ENCODE measurements at places on chromosomes 2 and 18. TPM values are rescaled to one million over a fixed set of nuclear protein-coding genes. Genes with fewer than 3 reads are reported as not detected.

Gene GRP
- total RNA-seq = not detected

Gene ZNF2
- 3.4 TPM for total RNA-seq

Gene GPR155
- 3.8 TPM for total RNA-seq

Gene SPHKAP
- total RNA-seq = not detected

Gene PROM2
- total RNA-seq = 11.9 TPM

Gene MAPK4
- 0.89 TPM for total RNA-seq

Gene AKAIN1
- not detected for total RNA-seq

Gene GAREM1
- total RNA-seq = 11.1 TPM

Gene CNTNAP5
- not detected for total RNA-seq

Gene CRYGC
- not detected for total RNA-seq

DNA sequence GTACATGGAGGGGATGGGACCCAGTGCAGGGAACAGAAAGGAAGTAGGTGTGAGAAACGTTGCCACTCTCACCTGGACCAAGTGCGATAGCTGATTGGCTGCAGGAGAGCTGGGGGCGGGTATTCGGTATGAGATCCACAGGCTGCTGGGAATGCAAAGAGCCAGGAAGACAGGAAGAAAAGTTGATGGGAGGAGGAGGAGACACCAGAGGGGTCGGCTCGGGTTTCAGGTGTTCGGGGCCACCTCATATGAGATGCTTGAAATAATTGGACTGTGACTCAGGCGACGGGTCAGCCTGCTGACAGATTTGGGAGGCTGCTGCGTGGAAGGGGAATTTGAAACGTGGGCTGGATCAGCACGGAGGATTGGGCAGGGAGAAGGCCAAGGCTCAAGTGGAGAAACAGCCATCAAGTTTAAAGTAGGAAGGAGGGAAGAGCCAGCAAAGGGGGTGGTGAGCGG lies 65.1 kb downstream of the MRPS9 start:
- H3K27me3 ChIP-seq = no peaks in the 10 kb centered on the region
- H3K4me1 ChIP-seq = peaks cover 17% of the 10 kb centered on the region
- H3K4me3 ChIP-seq = no peak overlapping the region
- H3K36me3 ChIP-seq = no peaks in the 10 kb centered on the region
- H3K27ac ChIP-seq = peak overlapping the region; percentile 36

DNA sequence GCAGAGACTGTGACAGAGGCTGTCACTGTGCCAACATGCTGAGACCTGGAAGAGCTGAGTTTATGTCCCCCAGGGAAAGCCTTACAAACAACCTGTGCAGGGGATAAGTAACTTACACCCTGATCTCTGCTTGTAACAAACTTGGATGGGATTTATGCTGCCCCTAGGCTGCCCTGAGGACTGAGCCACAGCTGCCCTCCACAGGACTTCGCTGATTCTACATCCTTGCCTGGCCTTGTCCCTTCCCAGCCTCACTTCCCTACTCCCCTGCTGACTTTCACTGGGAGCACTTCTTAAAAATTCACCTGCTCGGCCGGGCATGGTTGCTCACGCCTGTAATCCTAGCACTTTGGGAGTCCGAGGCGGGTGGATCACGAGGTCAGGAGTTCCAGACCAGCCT lies 45.9 kb upstream of the ASAP2 start:
- no peaks in the 10 kb centered on the region for H3K36me3 ChIP-seq

GRCh38 chr2:189267491-189267890 lies 87.9 kb upstream of the COL5A2 start:
- H3K4me1 ChIP-seq = no peaks in the 10 kb centered on the region
- H3K4me3 ChIP-seq = no peak overlapping the region
- H3K27me3 ChIP-seq = no peaks in the 10 kb centered on the region
- no peak overlapping the region for H3K27ac ChIP-seq
- no peaks in the 10 kb centered on the region for H3K36me3 ChIP-seq
- DNase-seq = no peak

DNA sequence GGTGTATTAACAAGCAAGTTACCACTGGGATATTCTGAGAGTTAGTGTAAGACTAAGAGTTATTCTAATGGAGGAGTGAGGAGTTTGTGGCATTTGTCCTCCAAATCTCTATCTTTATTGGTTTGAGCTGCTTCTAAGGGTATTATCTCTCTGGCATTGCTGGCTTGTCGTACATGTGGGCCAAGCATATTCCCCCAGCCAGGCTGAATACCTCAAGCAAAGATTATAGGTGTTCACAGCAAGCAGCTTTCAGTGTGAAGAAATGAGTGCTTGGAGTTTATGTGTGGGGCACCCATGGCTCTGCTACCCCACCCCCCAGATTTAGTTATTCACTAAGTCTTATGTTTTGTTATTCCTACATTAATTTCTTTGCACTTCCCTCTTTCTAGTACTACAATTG lies 193.6 kb upstream of the FANCL start:
- no peak overlapping the region for H3K27ac ChIP-seq
- no peaks in the 10 kb centered on the region for H3K36me3 ChIP-seq
- no peaks in the 10 kb centered on the region for H3K27me3 ChIP-seq
- no peak overlapping the region for H3K4me3 ChIP-seq
- no peaks in the 10 kb centered on the region for H3K4me1 ChIP-seq
- no peak for DNase-seq

DNA sequence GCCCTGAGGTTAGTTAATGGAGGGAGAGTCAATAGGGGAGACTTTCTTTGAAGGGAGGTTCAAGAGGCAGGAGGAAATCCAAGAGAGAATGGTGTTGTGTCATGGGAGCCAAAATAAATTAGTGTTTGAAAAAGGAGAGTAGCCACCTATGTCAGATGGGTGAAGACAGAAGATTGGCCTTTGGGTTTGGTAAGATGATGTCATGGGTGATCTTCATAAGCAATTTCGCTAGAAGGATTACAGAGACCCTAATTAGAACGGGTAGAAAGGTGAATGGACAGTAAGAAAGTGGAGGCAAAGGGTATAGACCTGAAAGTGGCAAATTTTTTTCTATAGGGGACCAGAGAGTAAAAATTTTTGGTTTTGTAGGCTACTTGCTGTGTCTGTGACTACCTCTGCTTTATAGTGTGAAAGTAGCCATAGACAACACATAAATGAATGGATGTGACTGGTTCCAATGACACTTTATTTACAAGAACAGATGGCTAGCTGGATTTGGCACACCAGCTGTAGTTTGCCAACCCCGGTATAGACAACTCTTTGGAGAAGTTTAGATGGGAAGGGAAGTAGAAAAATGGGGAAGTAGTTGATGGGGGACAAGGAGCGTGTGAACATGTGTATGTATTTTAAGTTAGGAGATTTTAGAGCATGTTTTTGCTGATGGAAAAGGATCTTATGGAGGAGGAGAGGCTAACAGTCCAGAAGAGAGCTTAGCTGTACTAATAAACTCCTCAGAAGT lies 9.3 kb downstream of the STAMBP start:
- DNase-seq = no peak
- H3K36me3 ChIP-seq = peaks cover 14% of the 10 kb centered on the region
- no peaks in the 10 kb centered on the region for H3K4me1 ChIP-seq
- no peak overlapping the region for H3K27ac ChIP-seq

- H3K4me1 ChIP-seq = no peaks in the 10 kb centered on the region
- no peaks in the 10 kb centered on the region for H3K36me3 ChIP-seq
- no peak overlapping the region for H3K4me3 ChIP-seq
- peak; percentile 2 for DNase-seq
- H3K27me3 ChIP-seq = no peaks in the 10 kb centered on the region
- no peak overlapping the region for H3K27ac ChIP-seq
Observed at GRCh38 chr2:195898505-195899191, 170.0 kb downstream of the DNAH7 start.

- peaks cover 7% of the 10 kb centered on the region for H3K4me1 ChIP-seq
- no peak overlapping the region for H3K4me3 ChIP-seq
- DNase-seq = no peak
- H3K36me3 ChIP-seq = no peaks in the 10 kb centered on the region
Observed at GRCh38 chr18:36530676-36531405, 233.3 kb downstream of the FHOD3 start.

GRCh38 chr18:4412286-4412685 lies 42.8 kb downstream of the DLGAP1 start:
- H3K4me3 ChIP-seq = no peak overlapping the region
- H3K27me3 ChIP-seq = no peaks in the 10 kb centered on the region
- H3K4me1 ChIP-seq = no peaks in the 10 kb centered on the region

- H3K27me3 ChIP-seq = no peaks in the 10 kb centered on the region
- no peak for DNase-seq
- H3K27ac ChIP-seq = no peak overlapping the region
Observed at GRCh38 chr18:33146014-33146413, 294.5 kb downstream of the CCDC178 start.

DNA sequence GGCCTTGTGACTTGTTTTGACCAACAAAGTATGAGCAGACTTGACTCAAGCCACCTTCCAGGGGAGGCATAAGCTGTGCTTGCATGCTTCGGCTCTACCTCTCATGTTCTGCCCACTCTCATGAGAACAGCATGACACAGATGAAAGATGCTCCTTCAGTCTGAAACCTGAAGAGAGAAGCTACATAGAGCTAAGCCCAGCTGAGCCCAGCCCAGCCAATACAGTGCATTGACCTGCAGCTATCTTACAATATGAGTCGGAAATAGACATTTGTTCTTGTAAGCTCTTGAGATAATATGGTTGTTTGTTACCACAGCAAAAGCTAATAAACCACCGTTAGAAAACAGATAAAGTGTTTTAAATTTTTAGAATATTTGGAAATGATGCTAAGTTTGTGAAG lies 426.7 kb upstream of the PKDCC start:
- H3K4me1 ChIP-seq = no peaks in the 10 kb centered on the region
- H3K4me3 ChIP-seq = no peak overlapping the region
- peaks cover 15% of the 10 kb centered on the region for H3K27me3 ChIP-seq
- H3K27ac ChIP-seq = no peak overlapping the region
- DNase-seq = no peak

GRCh38 chr2:172445851-172446250 lies 18.5 kb downstream of the ITGA6 start:
- no peak overlapping the region for H3K4me3 ChIP-seq
- no peaks in the 10 kb centered on the region for H3K27me3 ChIP-seq
- peaks cover 95% of the 10 kb centered on the region for H3K4me1 ChIP-seq
- no peak overlapping the region for H3K27ac ChIP-seq
- H3K36me3 ChIP-seq = peaks cover 7% of the 10 kb centered on the region
- DNase-seq = no peak

GRCh38 chr2:183812091-183812490 lies 687.8 kb downstream of the NUP35 start:
- H3K27me3 ChIP-seq = no peaks in the 10 kb centered on the region
- no peak overlapping the region for H3K27ac ChIP-seq
- no peak overlapping the region for H3K4me3 ChIP-seq
- no peak for DNase-seq
- H3K4me1 ChIP-seq = no peaks in the 10 kb centered on the region

- H3K36me3 ChIP-seq = no peaks in the 10 kb centered on the region
- no peaks in the 10 kb centered on the region for H3K27me3 ChIP-seq
- H3K4me3 ChIP-seq = no peak overlapping the region
- no peak overlapping the region for H3K27ac ChIP-seq
- DNase-seq = no peak
- H3K4me1 ChIP-seq = no peaks in the 10 kb centered on the region
Observed at GRCh38 chr2:104840893-104841585, 12.9 kb upstream of the POU3F3 start.

- H3K4me1 ChIP-seq = peaks cover 27% of the 10 kb centered on the region
- H3K27me3 ChIP-seq = no peaks in the 10 kb centered on the region
- H3K36me3 ChIP-seq = no peaks in the 10 kb centered on the region
- no peak overlapping the region for H3K4me3 ChIP-seq
- no peak overlapping the region for H3K27ac ChIP-seq
- DNase-seq = no peak
Observed at GRCh38 chr2:219282375-219282774, 3.2 kb downstream of the DNAJB2 start.

DNA sequence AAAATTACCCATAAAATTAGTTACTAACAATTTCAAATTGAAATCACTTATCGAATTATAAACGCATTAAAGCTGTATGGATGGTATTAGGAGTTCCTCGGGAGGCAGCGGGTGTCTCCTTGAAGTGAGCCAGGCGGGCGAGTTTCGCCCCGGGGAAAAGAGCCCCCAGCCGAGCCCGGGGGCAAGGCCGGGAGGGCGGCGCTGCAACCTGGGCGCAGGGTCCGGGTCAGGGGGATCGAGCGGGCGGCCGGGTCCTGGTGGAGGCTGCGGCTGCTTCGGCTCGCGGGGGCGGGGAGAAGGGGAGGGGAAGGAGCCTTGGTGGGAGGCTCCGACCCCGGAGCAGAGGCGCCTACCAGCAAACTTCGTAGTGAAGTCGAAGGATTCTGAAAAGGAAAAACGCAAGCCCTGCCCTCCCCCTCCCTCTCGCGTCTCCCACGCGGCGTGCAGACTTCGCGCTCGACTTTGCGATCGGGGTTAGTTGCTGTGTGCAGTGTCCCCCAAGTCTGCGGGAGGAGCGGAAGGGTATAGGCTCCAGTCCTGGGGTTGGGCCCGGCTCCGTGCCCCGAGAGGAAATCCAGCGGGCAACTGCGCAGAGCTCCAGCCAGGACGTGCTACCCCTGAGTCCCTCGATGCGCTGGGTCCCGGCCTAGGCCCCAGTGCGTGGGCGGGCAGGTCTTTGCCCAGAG lies 140.8 kb downstream of the MEIS1 start:
- no peaks in the 10 kb centered on the region for H3K27me3 ChIP-seq
- no peak for DNase-seq
- H3K36me3 ChIP-seq = no peaks in the 10 kb centered on the region

DNA sequence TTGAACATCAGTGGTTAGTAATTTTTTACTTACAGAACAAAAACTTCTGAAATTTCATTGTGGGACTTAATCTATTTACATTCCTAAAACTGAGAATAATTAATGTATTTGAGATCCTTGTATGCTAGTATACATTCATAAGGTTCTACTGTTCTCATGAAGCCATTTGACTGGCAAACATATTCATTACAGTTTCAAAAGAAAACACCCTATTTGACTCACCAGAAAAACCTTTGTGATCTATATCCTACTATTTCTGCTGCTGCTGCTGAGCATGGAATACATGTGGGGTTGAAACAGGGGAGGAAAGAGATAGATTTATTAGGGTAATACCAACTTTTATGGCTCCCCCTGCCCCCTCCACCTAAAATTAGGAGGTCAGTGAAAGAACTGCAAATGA lies 21.8 kb downstream of the MARS2 start:
- H3K4me3 ChIP-seq = no peak overlapping the region
- no peaks in the 10 kb centered on the region for H3K36me3 ChIP-seq
- H3K27ac ChIP-seq = no peak overlapping the region
- H3K4me1 ChIP-seq = no peaks in the 10 kb centered on the region

DNA sequence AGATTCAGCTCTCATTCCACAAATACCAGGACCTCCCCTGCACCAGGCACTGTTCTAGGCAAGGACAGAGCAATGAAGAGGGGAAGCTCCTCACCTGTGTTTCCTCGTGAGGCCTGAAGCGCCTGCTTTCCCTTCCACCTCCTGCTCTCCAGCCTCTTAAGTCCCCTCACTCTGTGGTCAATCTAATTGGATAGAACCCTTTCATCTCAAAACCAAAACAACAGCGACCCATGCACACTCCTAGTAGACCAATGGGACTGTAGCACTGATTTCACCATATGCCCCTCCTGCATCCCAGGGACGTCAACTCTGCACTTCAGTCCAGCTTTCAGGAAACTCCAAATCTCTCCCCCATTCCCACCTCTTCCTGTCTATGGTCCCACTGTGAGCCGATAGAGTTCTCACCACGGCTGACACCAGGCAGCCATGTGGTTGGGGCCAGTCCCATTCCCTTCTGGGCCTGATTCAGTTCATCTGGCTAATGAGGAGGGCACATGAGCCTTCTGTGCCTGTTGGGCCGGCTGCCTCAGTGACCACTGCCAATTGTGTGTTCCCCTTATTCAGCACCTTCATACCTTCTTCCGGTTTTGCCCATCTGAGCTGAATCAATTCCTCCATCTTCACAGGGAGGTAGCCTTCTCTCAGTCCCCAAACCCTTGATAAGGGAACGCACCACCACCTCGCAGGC lies 33.3 kb upstream of the MAT2A start:
- peak overlapping the region; percentile 43 for H3K27ac ChIP-seq
- no peaks in the 10 kb centered on the region for H3K36me3 ChIP-seq
- no peaks in the 10 kb centered on the region for H3K27me3 ChIP-seq
- no peak for DNase-seq

Measured in HCT116 (cell line).